ENCODE measurements at places on chromosomes 16 and 17. TPM values are rescaled to one million over a fixed set of nuclear protein-coding genes. Genes with fewer than 3 reads are reported as not detected.

Gene TNRC6A
- 37.7 TPM for total RNA-seq

Gene KRTAP4-3
- total RNA-seq, result not detected

Gene CDRT15L2
- total RNA-seq, result not detected

Gene AGRP
- total RNA-seq, result not detected

Gene RARA
- total RNA-seq, result 52.8 TPM

Gene EFCAB5
- total RNA-seq, result 0.12 TPM

Gene MEOX1
- total RNA-seq, result not detected

Gene KCNH6
- not detected for total RNA-seq

Gene MYH8
- total RNA-seq, result 4.1 TPM

Gene CDH16
- total RNA-seq, result not detected

Gene LIG3
- total RNA-seq, result 21.4 TPM

Gene RAB11FIP3
- 26.7 TPM for total RNA-seq

Gene CSH2
- not detected for total RNA-seq

Gene HOXB9
- total RNA-seq, result 2.8 TPM

Gene TRIM47
- total RNA-seq, result 25.0 TPM

Gene PLEKHH3
- total RNA-seq, result 40.7 TPM

Gene DOC2B
- total RNA-seq, result under 0.01 TPM

Gene CCDC47
- total RNA-seq, result 38.9 TPM

Gene WNT9B
- total RNA-seq, result not detected

Gene ADAP2
- total RNA-seq, result not detected

Gene BEAN1
- 0.51 TPM for total RNA-seq

Gene SOST
- total RNA-seq, result not detected

Gene NKD1
- total RNA-seq, result 6.3 TPM
